NB4 (cell line): ENCODE measurements at places on chromosomes 5 and 9.
A peak's percentile ranks its signal among the peaks of the same experiment; 100 is the strongest.

DNA sequence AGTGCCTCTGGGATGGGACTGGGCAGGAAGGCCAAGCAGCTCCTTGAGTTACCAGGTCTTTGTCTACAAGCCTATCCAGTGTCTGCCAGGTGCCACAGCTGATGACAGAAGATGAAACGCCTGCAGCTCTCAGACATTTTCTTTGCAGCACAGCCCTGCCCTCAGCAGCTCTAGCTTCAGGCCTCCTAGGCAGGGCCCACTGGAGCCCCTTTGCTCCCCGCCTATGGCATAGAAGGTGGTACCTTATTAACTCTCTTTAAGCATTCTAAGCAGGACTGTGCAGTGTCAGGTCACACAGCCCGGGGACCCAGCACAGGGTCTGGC lies 1.3 kb upstream of the SKP1 start:
- no peak for DNase-seq

- DNase-seq, result no peak
Observed at GRCh38 chr9:70553707-70554673, 139.5 kb upstream of the KLF9 start.

GRCh38 chr9:108621991-108622855 lies 233.6 kb downstream of the ACTL7B start:
- DNase-seq, result peak; percentile 87

DNA sequence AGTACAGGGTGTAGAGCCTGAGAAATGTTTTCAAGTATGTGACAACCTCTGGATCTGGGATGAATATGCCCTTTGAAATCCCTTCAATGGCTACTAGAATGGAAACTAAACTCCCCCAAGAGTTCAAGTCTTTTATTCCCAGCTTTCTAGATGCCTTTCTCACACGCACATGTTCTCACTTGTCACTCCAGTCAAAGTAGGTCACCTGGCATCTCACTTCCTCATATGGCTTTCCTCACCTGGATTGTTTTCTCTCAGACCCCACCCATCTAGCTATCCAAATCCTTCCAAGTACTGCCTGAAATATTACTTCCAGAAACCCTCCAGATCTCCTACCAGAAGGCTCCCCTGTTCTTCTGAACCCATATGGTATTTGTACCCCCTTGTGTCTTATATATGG lies 615.4 kb upstream of the KLF4 start:
- no peak for DNase-seq

DNA sequence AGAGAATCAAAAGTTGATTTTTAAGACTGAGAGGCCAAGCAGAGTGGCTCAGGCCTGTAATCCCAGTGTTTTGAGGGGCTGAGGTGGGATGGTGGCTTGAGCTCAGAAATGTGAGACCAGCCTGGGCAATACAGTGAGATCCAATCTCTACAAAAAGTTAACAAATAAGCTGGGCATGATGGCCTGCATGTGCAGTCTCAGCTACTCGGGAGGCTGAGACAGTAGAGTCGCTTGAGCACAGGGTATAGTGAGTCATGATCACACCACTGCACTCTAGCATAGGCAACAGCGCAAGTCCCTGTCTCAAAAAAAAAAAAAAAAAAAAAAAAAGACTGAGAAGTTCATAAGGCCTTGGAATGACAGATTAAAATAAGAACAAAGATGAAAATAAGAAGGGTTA lies 177.2 kb downstream of the TMEM232 start:
- DNase-seq, result no peak
